ENCODE measurements at places on chromosomes 3 and 15. TPM values are rescaled to one million over a fixed set of nuclear protein-coding genes. Genes with fewer than 3 reads are reported as not detected.
A peak's percentile ranks its signal among the peaks of the same experiment; 100 is the strongest.

DNA sequence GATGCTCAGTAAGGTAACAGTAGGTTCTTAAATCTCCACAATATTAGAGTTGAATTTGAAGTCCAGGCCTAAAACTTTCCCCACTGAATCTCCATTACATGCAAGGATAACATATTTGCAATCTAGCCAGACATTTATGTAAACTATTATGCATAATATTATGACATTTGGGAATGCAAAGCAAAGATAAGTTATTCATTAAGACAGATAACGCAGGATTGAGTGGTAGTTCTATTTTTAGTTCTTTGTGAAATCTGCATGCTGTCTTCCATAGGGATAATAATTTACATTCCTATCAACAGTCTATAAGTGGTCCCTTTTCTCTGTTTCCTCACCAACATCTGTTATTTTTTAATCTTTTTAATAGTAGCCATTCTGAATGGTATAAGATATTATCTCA is 333.5 kb downstream of the AGBL1 start:
- no peaks in the 10 kb centered on the region for H3K36me3 ChIP-seq
- no peak overlapping the region for H3K4me3 ChIP-seq
- H3K27ac ChIP-seq: no peak overlapping the region
- DNase-seq: no peak
- H3K4me1 ChIP-seq: no peaks in the 10 kb centered on the region

- no peaks in the 10 kb centered on the region for H3K36me3 ChIP-seq
- no peak for DNase-seq
- peaks cover 9% of the 10 kb centered on the region for H3K4me1 ChIP-seq
- H3K27ac ChIP-seq: no peak overlapping the region
- no peaks in the 10 kb centered on the region for H3K27me3 ChIP-seq
Measured at GRCh38 chr3:146470425-146470990, 1.1 kb upstream of the PLSCR2 start.

GRCh38 chr15:98506172-98506571 is 142.2 kb upstream of the IGF1R start:
- no peak overlapping the region for H3K27ac ChIP-seq
- DNase-seq: no peak
- no peaks in the 10 kb centered on the region for H3K4me1 ChIP-seq
- no peak overlapping the region for H3K4me3 ChIP-seq
- no peaks in the 10 kb centered on the region for H3K27me3 ChIP-seq
- H3K36me3 ChIP-seq: no peaks in the 10 kb centered on the region

GRCh38 chr15:85022860-85023403 is 41.3 kb downstream of the PDE8A start:
- no peak overlapping the region for H3K27ac ChIP-seq
- no peaks in the 10 kb centered on the region for H3K4me1 ChIP-seq
- DNase-seq: no peak
- H3K4me3 ChIP-seq: no peak overlapping the region
- no peaks in the 10 kb centered on the region for H3K36me3 ChIP-seq

DNA sequence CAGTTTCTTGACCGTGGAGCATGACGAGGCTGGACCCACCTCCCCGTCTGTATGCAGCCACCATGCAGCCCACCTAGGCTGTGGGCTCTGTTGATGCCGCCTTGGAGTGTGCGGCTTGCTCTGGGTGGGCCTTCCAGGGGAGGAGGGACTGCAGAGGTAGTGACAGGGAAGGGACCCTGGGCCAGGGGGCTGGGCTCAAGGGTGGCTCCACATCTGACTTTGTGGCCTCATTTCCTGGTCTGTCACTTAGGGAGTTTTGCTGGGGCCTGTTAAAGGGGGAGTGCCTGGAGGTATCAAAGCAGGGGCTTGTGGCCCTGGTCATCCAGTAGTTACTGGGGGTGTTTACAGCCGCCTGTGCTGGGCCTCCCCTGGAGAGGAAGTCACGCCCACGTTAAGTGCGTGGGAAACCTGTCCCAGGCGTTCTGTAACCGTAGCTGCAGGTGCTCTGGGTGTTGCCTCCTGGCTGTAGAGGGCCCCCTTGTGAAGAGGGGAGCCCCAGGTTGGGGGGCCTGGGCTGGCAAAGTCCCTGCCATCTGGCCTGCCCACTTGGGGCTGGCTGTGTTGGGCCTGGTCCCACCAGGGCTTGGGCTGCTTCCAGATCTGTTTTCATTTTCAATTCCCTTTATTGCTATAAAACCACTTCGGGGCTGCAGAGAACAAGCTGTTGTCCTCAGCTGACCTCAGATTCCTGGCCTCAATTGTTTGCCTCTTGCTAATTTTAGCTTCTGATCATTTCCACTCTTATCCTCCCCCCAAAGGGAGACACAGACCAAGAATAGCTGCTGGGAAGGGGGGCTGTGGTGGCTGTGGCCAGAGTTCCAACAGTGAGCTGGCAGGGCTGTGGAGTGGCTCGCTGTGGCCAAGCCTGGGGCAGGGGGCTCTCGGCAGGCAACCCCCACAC is 26.5 kb downstream of the KLF13 start:
- H3K36me3 ChIP-seq: no peaks in the 10 kb centered on the region
- peaks cover 77% of the 10 kb centered on the region for H3K4me1 ChIP-seq
- no peaks in the 10 kb centered on the region for H3K27me3 ChIP-seq
- peak overlapping the region; percentile 74 for H3K27ac ChIP-seq
- DNase-seq: no peak

GRCh38 chr3:72804361-72804760 is 43.9 kb downstream of the SHQ1 start:
- no peak overlapping the region for H3K4me3 ChIP-seq
- H3K4me1 ChIP-seq: peaks cover 14% of the 10 kb centered on the region
- H3K27me3 ChIP-seq: no peaks in the 10 kb centered on the region
- no peak for DNase-seq

GRCh38 chr15:38868326-38869114 is 303.9 kb upstream of the RASGRP1 start:
- H3K27ac ChIP-seq: no peak overlapping the region
- no peaks in the 10 kb centered on the region for H3K36me3 ChIP-seq
- no peaks in the 10 kb centered on the region for H3K4me1 ChIP-seq
- no peak overlapping the region for H3K4me3 ChIP-seq
- no peaks in the 10 kb centered on the region for H3K27me3 ChIP-seq
- no peak for DNase-seq

GRCh38 chr3:55267206-55267930 is 219.7 kb downstream of the WNT5A start:
- H3K36me3 ChIP-seq: no peaks in the 10 kb centered on the region
- DNase-seq: no peak
- H3K27ac ChIP-seq: no peak overlapping the region
- no peak overlapping the region for H3K4me3 ChIP-seq

DNA sequence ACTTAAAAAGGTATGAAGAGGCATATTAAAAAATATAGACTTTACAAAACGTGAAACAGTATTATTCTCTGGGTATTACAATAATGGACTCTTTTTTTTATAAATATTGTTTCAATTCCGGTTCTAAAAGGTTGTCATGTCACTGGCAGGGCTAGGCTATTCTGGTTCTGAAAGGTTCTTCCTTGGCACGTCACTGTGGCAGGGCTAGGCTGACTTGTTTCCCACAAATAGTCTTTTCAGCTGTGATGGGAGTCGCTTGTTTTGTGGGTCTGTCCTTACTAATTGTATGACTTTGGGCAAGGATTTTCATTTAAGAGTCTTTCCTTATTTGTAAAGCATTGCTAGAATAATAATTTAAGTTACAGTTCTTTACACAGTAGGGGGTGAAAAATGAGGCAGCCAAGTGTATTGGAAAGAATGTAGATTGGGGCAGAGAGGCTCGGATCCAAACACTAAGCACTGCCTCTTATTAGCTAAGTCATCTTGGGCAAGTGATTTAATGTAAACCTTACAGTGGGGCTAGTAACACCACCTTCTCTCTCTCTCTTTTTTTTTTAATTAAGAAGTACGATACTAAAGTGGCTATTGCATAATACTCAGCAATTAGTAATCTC is 12.4 kb upstream of the MELTF start:
- H3K36me3 ChIP-seq: peaks cover 10% of the 10 kb centered on the region
- no peak overlapping the region for H3K4me3 ChIP-seq
- H3K27me3 ChIP-seq: no peaks in the 10 kb centered on the region
- no peak overlapping the region for H3K27ac ChIP-seq
- no peak for DNase-seq
- no peaks in the 10 kb centered on the region for H3K4me1 ChIP-seq

DNA sequence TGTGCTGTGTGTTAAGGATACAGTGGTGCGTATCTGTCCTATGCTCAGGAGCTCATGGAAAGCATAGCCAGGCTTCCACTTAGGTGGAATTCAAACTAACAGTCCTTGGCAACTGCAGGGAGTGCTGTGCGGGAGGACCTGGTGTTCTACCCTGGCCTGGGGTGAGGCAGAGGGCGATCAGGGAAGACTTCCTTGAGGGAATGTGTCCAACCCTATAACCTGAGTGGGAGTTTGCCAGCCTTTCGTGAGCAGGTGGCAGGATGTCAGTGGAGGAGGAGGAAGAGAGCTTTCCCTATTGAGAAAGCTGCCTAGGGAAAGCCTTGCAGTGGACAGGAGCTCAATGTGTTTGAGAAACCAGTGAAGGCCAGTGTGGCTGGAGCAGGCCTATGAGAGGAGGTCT is 271.1 kb upstream of the C2CD4B start:
- no peaks in the 10 kb centered on the region for H3K36me3 ChIP-seq
- no peak overlapping the region for H3K4me3 ChIP-seq
- no peaks in the 10 kb centered on the region for H3K4me1 ChIP-seq
- H3K27ac ChIP-seq: no peak overlapping the region

The SLC24A5 gene
- total RNA-seq: not detected

The CFAP91 gene
- not detected for total RNA-seq

The P2RY14 gene
- not detected for total RNA-seq

The CCDC80 gene
- not detected for total RNA-seq

The PYGO1 gene
- not detected for total RNA-seq

The ACTRT3 gene
- total RNA-seq: 4.2 TPM

All from Karpas-422 (cell line).